Omental fat pad (tissue), 4 donors: ENCODE measurements at places on chromosomes 6 and 20. TPM values are rescaled to one million over a fixed set of nuclear protein-coding genes. Genes with fewer than 3 reads are reported as not detected.
A peak's percentile ranks its signal among the peaks of the same experiment; 100 is the strongest.

GRCh38 chr20:53530440-53530839 is 63.2 kb downstream of the ZNF217 start:
- DNase-seq = no peak

DNA sequence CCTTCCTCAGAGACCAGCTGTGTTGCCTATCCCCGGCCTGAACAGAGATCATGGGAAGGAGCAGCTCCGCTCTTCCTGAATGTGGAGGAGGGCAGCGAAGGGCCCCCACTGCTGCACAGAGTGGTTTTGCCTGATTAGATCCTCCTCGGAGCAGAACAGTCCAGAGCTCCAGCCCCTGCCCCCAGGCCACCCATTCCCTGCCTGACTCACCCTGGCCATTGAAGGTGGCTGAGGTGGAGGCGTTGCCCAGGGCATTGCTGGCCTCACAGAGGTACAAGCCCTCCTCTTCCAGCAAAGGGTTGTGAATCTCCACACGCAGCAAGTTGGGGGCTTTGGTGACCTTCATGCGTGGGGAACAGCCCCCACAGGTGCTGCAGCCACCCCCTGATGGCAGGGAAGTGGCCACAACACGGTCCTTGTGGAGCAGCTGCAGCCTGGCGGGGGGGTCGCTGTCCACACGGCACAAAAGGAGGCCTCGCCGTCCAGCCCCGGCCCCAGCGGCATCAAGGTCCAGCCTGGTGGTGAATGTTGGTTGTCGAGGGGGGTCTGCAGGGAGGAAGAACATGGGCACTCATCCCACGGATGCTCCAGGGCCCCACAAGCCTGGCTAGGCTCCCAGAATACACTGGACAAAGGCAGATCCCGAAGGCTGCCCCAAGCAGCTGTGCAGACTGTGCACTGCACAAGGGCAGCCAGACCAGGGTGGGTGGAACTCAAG is 14.7 kb downstream of the SIGLEC1 start:
- DNase-seq = no peak

SLC32A1 gene
- not detected for total RNA-seq

DNA sequence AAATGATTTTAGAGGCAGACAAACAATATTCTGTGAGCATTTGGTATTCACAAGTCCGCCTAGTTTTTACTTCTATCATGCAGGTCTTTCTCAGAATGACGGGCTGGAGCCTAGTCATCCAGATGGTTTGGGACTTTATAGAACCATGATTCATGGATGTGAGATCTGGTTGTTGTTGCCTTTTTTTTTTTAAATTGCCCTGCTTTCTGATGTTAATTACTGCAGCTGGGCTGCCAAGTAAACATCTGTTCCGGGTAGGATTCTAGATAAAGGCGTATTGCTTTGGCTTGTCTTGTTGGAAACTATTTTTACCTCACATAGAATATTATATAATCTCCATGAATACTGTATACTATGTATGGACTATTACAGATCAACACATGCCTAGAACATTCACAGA is 58.1 kb downstream of the RNF217 start:
- no peak for DNase-seq

GRCh38 chr20:24938498-24938897 is 10.6 kb upstream of the CST7 start:
- no peak for DNase-seq

ENPP3 gene
- 0.74 TPM for total RNA-seq

DNA sequence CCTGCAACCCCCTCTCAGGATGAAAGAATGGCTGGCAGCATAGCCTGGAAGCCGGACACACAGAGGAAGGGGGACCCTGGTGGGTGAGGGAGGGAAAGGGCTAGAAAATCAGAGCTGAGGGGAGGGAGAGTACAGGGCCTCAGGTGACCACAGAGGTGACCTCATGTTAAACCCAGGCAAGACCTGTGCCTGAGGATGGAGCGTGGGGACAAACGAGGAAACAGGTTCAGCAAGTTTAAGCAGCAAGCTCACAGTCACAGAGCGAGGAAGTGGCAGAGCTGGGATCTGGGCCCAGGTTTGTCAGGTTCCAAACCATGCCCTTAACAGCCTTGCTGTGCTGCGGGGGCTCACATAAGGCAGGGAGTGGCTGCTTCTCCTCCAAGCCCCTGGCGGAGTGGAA is 4.0 kb upstream of the BPI start:
- no peak for DNase-seq

DNA sequence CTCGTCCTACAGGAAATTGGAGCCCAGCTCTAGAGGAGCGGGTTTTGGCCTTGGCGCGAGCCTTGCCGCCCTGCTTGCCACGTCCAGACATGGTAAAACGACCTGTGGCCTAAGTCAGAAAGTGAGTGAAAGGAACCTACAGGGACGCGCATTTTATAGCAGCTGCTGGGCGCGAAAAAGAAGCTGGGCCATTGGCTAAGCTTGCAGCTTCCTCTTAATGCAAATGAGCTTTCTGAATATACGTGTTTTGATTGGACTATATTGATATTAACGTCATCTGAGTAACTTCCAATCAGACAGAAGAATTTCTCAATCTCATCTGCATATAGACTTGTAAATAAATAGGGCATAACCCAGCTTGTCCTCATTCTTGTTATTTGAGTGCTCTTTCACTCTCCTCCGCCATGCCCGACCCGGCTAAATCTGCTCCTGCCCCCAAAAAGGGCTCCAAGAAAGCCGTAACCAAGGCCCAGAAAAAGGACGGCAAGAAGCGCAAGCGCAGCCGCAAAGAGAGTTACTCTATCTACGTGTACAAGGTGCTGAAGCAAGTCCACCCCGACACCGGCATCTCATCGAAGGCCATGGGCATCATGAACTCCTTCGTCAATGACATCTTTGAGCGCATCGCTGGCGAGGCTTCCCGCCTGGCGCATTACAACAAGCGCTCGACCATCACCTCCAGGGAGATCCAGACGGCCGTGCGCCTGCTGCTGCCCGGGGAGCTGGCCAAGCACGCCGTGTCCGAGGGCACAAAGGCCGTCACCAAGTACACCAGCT is 18.9 kb downstream of the OR2B2 start:
- peak; percentile 50 for DNase-seq

DNA sequence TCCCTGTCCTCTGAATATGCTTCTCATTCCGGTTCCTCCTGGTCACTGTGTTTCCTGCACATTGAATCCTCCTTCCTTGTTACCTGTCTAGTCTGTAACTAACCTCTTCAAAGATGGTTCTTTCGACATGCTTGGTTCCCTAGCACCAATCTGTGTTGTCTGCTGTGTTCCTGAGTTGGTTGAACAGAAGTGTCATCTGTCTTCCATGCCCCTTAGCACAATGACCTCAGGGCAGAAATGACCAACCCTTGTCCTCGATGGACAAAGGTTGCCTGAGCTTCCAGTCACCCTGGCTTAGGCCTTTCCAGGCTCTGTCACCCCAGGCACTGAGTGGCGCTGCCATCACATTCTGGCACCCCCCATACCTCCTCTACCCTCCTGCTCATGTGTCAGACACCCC is 266.8 kb upstream of the RIN2 start:
- DNase-seq = no peak

DNA sequence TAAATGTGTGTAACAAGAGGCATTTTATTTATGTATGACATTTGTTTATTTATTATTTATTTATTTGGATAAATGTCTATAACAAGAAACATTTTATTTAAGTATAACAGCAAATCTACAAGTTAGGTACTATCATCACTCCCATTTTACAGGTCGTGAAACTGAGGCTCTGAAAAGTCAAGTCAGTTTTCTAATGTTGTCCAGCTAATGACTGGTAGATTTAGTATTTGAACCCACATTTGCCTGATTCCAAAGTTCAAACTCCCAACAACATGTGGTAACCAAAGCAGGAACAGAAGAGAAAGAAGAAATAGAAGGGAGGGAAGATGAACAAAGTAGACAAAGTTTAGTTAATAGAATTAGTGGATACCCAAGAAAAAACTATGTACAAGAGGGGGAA is 32.9 kb downstream of the BCAS1 start:
- no peak for DNase-seq

RAD21L1 gene
- not detected for total RNA-seq

DNA sequence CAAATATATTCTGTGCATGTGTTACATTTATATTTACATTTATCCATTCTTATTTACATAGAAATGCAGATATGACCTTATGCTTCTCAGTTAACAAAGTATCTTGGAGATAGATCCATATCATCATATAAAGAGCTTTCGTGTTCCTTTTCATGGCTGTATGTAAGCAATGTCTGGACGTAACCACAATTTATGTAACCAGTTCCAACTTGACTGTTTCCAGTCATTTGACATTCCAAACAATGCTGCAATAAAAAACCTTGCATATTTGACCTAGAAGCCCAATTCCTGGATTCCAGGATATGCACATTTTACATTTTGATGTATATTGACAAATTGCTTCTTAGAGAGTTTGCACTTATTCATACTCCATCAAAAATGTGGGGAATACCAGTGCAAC is 113.7 kb upstream of the F13A1 start:
- DNase-seq = no peak

- DNase-seq = no peak
Measured at GRCh38 chr6:67694127-67694526, 941.0 kb upstream of the ADGRB3 start.

FOXF2 gene
- 1.1 TPM for total RNA-seq

DNA sequence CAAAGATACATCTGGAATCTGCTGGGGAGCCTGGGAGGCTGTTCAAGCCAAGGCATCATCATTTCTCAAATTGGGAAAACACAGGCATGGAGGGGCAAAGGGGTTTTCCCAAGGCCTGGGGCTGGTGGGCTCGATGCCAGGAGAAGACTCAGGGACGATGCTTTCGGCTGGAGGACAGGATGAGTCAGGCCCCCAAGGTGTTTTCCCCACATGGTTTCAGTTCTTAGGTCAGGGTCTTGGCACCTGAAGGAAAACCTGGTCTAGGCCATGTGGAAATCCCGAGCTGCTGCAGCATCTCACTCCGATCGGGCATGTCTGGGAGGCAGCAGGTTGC is 348.1 kb downstream of the CDC5L start:
- peak; percentile 47 for DNase-seq

CD2AP gene
- 23.8 TPM for total RNA-seq

GRCh38 chr6:42555477-42556457 is 8.1 kb upstream of the UBR2 start:
- DNase-seq = no peak

RBM12 gene
- 34.2 TPM for total RNA-seq

- no peak for DNase-seq
Measured at GRCh38 chr6:143845033-143845432, 1.9 kb downstream of the LTV1 start.

GRCh38 chr6:39419607-39420006 is 97.1 kb upstream of the KCNK16 start:
- no peak for DNase-seq

FHL5 gene
- total RNA-seq = 20.9 TPM

ERVFRD-1 gene
- 0.24 TPM for total RNA-seq

LAMA4 gene
- total RNA-seq = 459 TPM

DNA sequence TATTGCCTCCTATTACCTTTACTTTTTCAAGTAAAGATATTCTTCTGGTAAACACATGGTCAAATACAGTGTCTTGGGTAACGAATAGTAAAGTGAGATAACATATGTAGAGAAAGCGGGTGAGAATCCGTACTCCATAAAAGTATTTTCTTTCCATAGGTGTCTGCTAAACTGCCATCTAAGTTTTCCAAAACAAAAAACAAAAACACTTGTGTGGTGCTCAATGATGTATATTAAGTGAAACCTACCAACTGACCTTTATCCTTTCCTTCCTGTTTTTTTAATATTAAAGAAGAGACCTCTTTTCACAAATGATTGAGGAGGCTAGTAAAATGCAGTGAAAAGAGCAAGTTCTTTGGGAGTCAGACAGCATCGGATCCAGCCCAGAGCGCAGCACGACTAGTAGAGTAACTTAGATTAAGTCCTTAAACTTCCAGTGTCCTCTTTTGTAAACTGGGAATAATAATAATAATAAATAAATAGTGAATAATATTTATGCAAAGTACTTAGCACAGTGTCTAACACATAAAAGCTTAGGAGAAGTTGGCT is 437 bp upstream of the CDKAL1 start:
- no peak for DNase-seq

DNA sequence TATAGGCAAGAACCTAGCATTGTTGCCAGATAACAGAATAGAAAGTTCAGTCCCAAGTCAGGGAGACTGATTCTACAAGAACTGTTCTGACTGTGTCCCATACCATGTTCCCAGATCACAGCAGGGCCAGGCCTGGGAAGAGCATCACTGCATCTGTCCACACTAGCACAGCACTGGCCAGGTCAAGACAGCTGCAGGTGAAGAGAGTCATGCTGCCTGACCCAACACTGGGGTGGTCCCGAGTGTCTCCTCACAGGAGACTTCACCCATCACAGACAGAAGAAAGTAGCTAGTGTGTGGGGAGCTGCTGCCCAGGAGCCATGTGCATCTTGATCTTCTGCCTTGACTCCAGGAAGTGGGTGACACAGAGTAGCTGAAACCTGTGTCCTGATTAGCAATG is 1.3 kb upstream of the CST9L start:
- DNase-seq = no peak

KIF3B gene
- 19.9 TPM for total RNA-seq

RHAG gene
- total RNA-seq = not detected

GRCh38 chr6:33571637-33572316 is 8.3 kb downstream of the BAK1 start:
- DNase-seq = no peak

LST1 gene
- total RNA-seq = 17.8 TPM

DNA sequence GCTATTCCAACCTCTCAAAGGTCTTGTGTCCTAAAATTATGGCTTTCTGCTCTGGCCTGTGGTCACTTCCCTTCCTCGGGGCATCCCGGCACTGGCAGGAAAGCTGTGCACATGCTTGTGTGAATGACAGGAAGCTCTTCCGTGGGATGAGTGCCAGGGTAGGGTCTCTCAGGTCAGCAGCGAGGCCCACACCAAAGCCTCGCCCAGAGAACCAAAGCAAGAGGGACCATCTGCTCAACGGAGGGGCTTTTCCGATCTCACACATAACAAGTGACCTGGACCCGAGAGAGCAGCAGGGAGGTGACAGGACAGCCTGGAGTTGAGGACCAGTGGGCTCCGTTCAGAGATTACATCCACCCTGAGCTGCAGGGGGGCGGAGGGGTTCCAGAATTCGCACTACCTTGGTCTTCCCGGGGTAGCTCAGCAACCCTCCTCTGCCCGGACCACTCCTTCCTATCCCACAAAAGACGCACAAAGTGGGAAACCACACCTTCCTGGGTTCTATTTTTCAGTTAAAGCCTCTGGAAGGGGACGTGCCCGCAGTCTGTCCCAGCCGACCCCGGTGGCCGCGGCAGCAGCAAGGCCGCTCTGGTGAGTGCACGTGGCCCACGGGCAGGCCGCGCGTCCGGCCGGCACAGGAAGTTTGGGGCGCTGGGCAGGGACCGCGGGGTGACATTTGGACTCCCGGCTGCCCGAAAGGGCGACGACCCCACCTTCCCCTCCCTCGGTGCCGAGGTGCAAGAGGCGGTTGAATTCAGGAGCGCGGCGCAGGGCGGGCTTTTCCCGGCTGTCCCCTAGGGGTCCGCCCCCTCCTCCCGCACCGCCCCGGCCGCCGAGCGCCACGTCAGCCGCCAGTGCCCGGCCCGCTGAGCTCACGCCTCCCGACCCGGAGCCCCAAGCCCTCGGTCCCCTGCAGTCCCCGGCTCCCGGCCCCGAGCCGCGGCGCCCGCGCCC is 988 bp downstream of the TXNDC5 start:
- DNase-seq = no peak

KCNB1 gene
- total RNA-seq = 18.3 TPM
